ENCODE measurements at places on chromosomes 16 and 17. TPM values are rescaled to one million over a fixed set of nuclear protein-coding genes. Genes with fewer than 3 reads are reported as not detected.

GRCh38 chr16:7246578-7246977 lies 86.1 kb upstream of the RBFOX1 start:
- H3K36me3 ChIP-seq: no peaks in the 10 kb centered on the region
- no peaks in the 10 kb centered on the region for H3K4me1 ChIP-seq
- H3K27me3 ChIP-seq: no peaks in the 10 kb centered on the region
- no peak overlapping the region for H3K4me3 ChIP-seq

DNA sequence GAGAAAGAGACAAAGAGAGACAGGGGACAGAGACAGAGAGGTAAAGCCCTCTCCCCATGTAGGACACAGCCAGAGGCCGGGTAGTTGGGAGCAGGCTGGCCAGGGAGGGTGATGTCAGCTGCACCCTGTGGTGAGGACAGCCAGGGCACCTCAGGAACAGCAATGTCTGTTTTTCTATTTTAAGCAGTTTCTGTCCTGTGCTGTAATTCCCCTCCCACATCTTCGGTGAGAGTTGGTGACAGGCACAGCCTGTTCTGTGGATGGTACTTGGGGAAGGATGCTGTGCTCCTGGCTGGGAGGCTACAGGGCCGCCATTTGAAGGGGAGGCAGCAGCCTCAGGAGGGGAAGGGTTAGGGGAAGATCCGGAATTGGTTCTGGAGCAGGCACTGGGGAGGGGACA lies 163.5 kb downstream of the SDK2 start:
- no peaks in the 10 kb centered on the region for H3K4me1 ChIP-seq
- H3K36me3 ChIP-seq: no peaks in the 10 kb centered on the region
- no peak for DNase-seq
- no peak overlapping the region for H3K27ac ChIP-seq

GRCh38 chr16:9741776-9742175 lies 440.5 kb downstream of the GRIN2A start:
- H3K4me1 ChIP-seq: no peaks in the 10 kb centered on the region
- H3K4me3 ChIP-seq: no peak overlapping the region
- no peaks in the 10 kb centered on the region for H3K36me3 ChIP-seq
- no peak for DNase-seq
- no peak overlapping the region for H3K27ac ChIP-seq
- no peaks in the 10 kb centered on the region for H3K27me3 ChIP-seq

- DNase-seq: no peak
- no peak overlapping the region for H3K4me3 ChIP-seq
- no peaks in the 10 kb centered on the region for H3K36me3 ChIP-seq
- H3K27ac ChIP-seq: no peak overlapping the region
- H3K4me1 ChIP-seq: no peaks in the 10 kb centered on the region
- peaks cover 15% of the 10 kb centered on the region for H3K27me3 ChIP-seq
Observed at GRCh38 chr16:84600343-84601229, 17.3 kb downstream of the COTL1 start.

GRCh38 chr16:9843424-9844018 lies 338.7 kb downstream of the GRIN2A start:
- H3K36me3 ChIP-seq: no peaks in the 10 kb centered on the region
- no peaks in the 10 kb centered on the region for H3K27me3 ChIP-seq
- H3K4me3 ChIP-seq: no peak overlapping the region
- H3K4me1 ChIP-seq: no peaks in the 10 kb centered on the region
- H3K27ac ChIP-seq: no peak overlapping the region

DNA sequence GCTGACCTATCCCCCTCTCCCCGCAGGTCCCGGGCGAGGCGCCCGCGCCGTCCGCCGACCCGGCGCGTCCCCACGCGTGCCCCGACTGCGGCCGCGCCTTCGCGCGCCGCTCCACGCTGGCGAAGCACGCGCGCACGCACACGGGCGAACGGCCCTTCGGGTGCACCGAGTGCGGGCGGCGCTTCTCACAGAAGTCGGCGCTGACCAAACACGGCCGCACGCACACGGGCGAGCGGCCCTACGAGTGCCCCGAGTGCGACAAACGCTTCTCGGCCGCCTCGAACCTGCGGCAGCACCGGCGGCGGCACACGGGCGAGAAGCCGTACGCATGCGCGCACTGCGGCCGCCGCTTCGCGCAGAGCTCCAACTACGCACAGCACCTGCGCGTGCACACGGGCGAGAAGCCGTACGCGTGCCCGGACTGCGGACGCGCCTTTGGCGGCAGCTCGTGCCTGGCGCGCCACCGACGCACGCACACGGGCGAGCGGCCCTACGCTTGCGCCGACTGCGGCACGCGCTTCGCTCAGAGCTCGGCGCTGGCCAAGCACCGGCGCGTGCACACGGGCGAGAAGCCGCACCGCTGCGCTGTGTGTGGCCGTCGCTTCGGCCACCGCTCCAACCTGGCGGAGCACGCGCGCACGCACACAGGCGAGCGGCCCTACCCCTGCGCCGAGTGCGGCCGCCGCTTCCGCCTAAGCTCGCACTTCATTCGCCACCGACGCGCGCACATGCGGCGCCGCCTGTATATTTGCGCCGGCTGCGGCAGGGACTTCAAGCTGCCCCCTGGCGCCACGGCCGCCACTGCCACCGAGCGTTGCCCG lies 10.3 kb downstream of the ZNF771 start:
- no peaks in the 10 kb centered on the region for H3K4me1 ChIP-seq
- no peaks in the 10 kb centered on the region for H3K27me3 ChIP-seq
- peak; percentile 88 for DNase-seq
- peaks cover 34% of the 10 kb centered on the region for H3K36me3 ChIP-seq
- peak overlapping the region; percentile 72 for H3K4me3 ChIP-seq

GRCh38 chr17:57945996-57946797 lies 9.0 kb downstream of the CUEDC1 start:
- H3K4me3 ChIP-seq: peak overlapping the region; percentile 59
- peaks cover 96% of the 10 kb centered on the region for H3K4me1 ChIP-seq
- peak overlapping the region; percentile 99 for H3K27ac ChIP-seq

DNA sequence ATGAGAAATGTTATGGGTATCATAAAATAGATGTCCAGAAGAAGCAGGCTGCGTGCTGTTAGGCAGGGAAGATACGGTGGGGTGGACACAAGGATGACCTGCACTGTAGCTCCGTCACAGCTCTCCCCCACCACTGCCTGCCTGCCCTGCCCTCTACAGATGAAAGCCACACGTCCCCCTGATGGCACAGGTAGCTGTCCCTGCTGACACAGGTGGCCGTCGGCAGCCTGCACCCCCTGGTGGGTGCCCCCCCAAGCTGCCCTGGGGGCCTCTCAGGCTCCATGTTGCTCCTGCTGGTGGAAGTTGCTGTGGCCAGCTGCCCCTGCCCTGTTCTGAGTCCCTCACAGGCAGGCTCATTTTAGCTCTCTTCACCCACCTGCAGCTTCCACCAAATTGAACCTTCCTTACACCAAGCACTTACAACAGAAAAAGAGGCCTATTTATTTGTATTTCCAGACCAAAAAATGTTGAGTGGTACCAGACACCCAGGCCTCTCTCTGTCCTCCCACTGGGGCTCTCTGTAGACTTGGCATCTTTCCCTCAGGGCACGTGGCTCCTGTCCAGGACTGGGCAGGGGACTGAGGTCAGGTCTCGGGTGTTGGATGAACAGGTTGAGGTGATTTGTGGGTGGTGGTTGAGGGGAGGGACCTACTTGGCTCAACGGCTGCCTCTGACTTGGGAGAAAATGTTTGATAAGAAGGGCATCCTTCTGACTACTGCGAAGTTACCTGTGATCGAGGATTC lies 50.1 kb upstream of the CACNG5 start:
- H3K27me3 ChIP-seq: no peaks in the 10 kb centered on the region
- no peak overlapping the region for H3K4me3 ChIP-seq

DNA sequence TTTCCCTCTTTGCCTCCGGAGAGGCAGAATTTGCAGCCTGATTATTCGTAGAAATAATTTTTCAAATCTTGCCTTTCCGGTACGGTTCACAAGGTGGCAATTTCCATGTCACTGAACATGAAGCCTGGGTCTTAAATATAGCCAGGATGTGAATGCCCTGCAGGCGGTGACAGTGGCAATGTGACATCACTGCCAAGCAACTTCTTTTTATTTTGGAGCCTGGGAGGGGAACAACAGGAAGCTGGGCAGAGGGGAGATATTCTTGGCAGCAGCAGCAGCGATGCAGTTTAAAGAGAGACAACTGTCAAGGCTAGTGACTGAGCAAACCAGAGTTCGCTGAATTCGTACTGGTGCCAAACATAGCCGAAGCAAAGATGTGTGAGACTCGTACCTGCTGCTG lies 171.1 kb downstream of the SNX29 start:
- peaks cover 7% of the 10 kb centered on the region for H3K4me1 ChIP-seq
- H3K27ac ChIP-seq: no peak overlapping the region
- no peaks in the 10 kb centered on the region for H3K36me3 ChIP-seq
- H3K4me3 ChIP-seq: no peak overlapping the region

DNA sequence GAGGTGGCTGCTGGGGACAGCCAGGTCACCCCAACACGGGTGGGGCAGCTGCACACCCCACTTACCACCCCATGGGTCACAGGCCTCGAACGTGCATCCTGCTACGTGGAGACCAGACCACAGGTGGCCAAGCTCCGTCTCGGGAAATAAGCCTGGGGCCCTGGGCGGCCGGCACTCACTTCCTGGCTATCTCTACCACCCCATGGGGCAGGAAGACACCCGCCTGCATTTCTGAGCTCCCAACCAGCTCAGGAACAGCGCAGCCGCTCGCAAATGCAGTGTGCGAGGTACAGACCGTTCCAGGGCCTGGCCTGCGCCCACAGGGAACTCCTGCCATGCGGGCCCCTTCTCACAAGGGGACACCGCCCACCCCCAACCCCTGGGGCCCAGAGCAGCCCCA lies 4.9 kb upstream of the GNG13 start:
- H3K36me3 ChIP-seq: no peaks in the 10 kb centered on the region
- H3K27me3 ChIP-seq: peaks cover 41% of the 10 kb centered on the region
- H3K27ac ChIP-seq: no peak overlapping the region
- no peak overlapping the region for H3K4me3 ChIP-seq

DNA sequence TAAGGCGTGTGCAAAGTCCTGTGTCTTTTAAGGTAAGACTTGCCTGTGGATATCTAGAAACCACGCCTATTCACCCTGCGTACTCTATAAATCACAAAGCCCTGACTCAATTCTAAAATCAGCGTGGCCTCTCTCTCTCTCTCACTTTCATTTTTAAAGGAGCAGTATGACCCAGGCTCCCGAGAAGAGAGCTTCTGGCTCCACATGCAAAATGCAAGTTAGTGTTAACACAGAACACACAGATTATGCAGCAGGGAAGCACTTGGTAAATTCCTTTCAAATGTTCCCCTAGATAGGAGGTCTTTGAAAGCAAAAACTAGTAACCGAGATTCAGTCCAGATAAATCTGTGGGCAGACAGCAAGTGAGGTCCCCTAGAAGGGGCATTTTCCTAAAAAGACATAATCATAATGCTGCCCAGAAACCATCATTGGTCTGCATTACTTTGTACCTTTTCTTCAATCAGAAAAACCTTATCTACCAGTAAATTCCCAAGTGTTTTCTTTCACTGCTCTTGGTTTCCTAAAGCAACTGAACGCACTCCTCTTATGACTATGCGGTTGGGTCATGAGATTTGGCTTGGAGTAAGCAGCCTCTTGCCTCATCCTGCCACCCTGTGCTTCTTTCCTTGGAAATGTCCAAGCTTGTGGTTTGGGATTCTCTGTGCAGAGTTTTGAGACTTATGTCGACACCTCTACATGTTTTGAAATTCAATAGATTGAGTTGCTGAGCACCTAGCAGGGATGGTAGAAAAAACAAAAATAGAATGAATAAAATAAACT lies 31.7 kb upstream of the KCNJ2 start:
- peak overlapping the region; percentile 99 for H3K27ac ChIP-seq
- H3K4me1 ChIP-seq: peaks cover 20% of the 10 kb centered on the region
- DNase-seq: peak; percentile 67
- no peaks in the 10 kb centered on the region for H3K27me3 ChIP-seq
- H3K4me3 ChIP-seq: peak overlapping the region; percentile 69
- H3K36me3 ChIP-seq: no peaks in the 10 kb centered on the region

GRCh38 chr16:87135246-87136030 lies 181.8 kb downstream of the C16orf95 start:
- no peaks in the 10 kb centered on the region for H3K4me1 ChIP-seq
- H3K27me3 ChIP-seq: peaks cover 4% of the 10 kb centered on the region
- no peak overlapping the region for H3K4me3 ChIP-seq
- no peak overlapping the region for H3K27ac ChIP-seq

- DNase-seq: peak; percentile 77
- no peaks in the 10 kb centered on the region for H3K36me3 ChIP-seq
- peak overlapping the region; percentile 97 for H3K27ac ChIP-seq
- H3K4me1 ChIP-seq: peaks cover 3% of the 10 kb centered on the region
- H3K27me3 ChIP-seq: peaks cover 3% of the 10 kb centered on the region
- peak overlapping the region; percentile 89 for H3K4me3 ChIP-seq
Observed at GRCh38 chr16:54931120-54932014, 702 bp downstream of the IRX5 start.

GRCh38 chr17:3828151-3828851 lies 17.7 kb downstream of the NCBP3 start:
- H3K27ac ChIP-seq: peak overlapping the region; percentile 82
- peaks cover 22% of the 10 kb centered on the region for H3K4me1 ChIP-seq
- no peak overlapping the region for H3K4me3 ChIP-seq
- no peaks in the 10 kb centered on the region for H3K27me3 ChIP-seq
- DNase-seq: no peak

The APOBR gene
- 0.59 TPM for total RNA-seq

The PRKCB gene
- total RNA-seq: 1.5 TPM

The CACNG5 gene
- total RNA-seq: not detected

The TMEM220 gene
- 8.9 TPM for total RNA-seq

The C1QTNF1 gene
- 16.9 TPM for total RNA-seq

The UTS2R gene
- not detected for total RNA-seq

Measured in psoas muscle (tissue), 8 donors.